Stimulated activated CD4-positive, alpha-beta T cell treated with anti-CD3 and anti-CD28 coated beads, Interleukin-15, amount 100 ng/mL, for 1 hour (primary cell): ENCODE measurements at places on chromosomes 6 and 20.

DNA sequence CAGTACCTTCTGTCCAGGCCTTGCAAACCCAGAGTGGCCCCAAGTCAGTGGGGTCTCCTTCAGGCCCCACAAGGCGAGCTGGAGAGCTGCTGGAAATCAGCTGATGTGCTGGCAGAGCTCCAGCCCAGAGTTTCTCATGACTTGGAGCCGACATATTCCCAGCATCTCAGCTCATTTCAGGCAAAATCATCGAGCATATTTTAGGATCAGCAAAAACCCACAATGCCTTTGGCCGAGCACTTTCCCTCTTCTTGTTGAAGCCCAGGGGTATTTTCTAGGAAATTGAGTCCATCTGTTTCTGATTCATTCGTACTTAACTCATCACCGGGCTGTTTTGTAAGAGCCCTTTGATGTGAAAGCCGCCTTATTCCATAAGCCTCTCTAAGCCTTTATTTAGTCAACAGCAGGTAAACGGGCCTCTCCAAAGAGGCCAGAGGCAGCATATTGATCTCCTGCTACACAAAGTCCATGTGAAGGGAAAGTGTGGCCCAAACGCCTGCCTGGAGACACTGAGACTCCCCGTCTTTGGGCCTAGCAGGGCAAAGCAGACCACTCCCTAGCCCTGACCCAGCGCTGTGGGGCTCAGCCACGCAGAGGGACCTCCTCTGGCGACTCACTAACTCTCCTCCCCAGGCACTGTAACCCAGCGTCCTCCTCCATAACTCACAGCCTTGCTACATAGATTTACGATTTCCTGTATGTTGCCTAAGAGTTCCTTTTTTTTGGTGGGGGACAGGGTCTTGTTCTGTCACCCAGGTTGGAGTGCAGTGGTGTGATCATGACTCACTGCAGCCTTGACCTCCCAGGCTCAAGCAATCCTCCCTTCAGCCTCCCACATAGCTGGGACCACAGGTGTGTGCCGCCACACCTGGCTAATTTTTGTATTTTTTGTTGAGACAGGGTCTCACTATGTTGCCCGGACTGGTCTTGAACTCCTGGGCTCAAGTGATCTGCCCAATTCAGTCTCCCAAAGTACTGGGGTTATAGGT, 12.1 kb upstream of the C20orf203 start:
- DNase-seq, result no peak

GRCh38 chr6:52482903-52483670, 62.9 kb downstream of the EFHC1 start:
- DNase-seq, result no peak

GRCh38 chr6:129604321-129604720, 105.7 kb downstream of the ARHGAP18 start:
- DNase-seq, result no peak

DNA sequence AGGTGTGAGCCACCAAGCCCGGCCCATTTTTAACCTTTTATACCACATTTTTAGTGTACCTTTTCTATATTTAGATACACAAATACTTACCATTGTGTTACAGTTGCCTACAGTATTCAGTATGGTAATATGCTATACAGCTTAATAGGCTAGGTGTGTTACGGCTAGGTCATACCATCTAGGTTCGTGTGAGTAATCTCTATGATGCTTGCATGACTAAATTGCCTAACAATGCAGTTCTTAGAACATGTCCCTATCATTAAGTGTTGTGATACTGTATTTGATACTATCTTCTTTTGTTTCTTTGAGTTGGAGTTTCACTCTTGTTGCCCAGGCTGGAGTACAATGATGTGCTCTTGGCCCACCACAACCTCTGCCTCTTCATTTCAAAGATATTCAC, 387.7 kb upstream of the SASH1 start:
- no peak for DNase-seq

GRCh38 chr6:38599261-38599660, 40.5 kb downstream of the BTBD9 start:
- no peak for DNase-seq

- no peak for DNase-seq
These were observed 342.2 kb downstream of the CDH26 start for GRCh38 chr20:60300374-60300773.

GRCh38 chr20:39016041-39016440, 53.9 kb downstream of the DHX35 start:
- no peak for DNase-seq

- no peak for DNase-seq
These were observed 112.1 kb downstream of the NFATC2 start for GRCh38 chr20:51430198-51430950.

GRCh38 chr20:3863317-3863716, 16.7 kb downstream of the MAVS start:
- no peak for DNase-seq

- DNase-seq, result no peak
These were observed at the start of gene HLA-DOB for GRCh38 chr6:32816746-32817204. Gene HLA-DOB (minus strand): TSS chr6:32817002. CDS start chr6:32816951, 51 bp downstream.

GRCh38 chr6:134435814-134436280, 117.9 kb upstream of the SGK1 start:
- no peak for DNase-seq

GRCh38 chr20:50682065-50682464, 9.3 kb downstream of the RIPOR3 start:
- no peak for DNase-seq

DNA sequence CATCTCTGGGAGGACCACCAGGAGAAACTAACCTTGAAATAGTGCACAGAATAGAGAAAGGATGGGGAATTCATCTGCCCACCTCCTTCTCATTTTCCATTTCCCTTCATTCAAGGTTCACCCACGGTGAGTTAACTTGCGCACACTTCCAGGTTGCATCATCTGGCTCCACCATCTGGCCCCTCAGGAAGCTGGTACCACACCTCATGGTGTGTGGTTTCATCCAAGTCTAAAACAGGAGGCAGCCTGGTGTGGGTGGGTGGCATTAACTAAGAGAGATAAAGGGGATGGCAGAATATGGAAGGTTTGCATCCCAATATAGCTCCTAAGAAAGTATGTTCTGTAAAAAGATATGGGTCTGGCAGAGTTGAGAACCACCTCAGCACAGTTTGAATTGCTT, 3.8 kb downstream of the ZNF334 start:
- no peak for DNase-seq

GRCh38 chr6:81772741-81773140, 20.3 kb upstream of the TENT5A start:
- no peak for DNase-seq

DNA sequence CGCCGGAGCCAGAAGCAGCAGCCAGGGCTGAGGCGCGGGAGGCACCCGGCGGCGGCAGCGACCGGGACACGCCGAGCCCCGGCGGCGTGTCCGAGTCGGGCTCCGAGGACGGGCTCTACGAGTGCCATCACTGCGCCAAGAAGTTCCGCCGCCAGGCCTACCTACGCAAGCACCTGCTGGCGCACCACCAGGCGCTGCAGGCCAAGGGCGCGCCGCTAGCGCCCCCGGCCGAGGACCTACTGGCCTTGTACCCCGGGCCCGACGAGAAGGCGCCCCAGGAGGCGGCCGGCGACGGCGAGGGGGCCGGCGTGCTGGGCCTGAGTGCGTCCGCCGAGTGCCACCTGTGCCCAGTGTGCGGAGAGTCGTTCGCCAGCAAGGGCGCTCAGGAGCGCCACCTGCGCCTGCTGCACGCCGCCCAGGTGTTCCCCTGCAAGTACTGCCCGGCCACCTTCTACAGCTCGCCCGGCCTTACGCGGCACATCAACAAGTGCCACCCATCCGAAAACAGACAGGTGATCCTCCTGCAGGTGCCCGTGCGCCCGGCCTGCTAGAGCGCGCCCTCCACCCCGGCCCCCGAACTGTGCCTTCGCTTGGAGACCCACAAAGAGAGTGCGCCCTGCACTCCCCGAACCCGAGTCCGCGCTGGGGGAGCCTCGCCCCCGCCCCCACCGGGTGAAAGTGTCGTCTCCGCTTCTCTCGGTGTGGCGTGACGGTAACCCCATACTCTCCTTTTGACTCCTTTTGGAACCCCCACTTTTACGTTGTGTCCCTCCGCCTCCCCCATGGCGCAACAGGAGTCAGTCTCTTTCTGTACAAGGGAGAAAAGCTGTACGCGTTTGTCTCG, 1.6 kb downstream of the INSM1 start:
- DNase-seq, result no peak

DNA sequence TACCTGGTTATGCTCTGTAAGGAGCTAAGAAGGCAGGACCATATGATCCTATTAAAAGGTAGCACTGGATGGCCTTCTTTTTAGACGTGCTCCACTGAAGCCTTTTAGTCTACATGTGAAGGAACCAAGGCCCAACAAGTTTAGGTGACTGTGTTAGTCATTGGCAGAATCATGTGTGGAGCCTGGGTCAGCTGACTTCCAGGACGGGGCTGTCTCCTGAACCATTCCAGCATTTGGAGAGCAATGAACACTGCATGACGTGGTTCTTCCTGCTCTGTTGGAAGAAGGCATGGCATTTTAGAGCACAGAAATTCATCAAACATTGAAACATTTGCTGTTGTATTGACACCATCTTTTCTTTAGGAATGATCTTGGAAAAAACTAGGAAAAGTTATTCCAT, 87.8 kb upstream of the TIAM2 start:
- no peak for DNase-seq

DNA sequence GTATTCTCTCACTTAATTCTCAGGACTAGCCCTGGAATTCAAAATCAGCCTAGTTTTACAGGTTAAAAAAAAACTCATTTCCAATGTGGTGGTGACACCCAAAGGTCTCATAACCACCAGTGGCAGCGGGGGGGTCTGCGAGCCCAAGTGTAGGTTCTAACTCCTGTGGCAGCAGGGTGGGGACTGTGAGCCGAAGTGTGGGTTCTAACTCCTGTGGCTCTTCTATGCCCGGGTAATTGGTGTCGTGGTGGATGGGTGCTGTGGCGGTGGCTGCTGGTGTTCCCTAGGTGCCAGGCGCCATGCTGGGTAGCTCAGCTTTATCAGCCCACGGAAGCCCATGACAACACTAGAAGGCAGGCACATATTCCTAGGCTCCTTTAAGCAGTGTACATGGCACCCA, 4.9 kb upstream of the ANKRD60 start:
- no peak for DNase-seq

DNA sequence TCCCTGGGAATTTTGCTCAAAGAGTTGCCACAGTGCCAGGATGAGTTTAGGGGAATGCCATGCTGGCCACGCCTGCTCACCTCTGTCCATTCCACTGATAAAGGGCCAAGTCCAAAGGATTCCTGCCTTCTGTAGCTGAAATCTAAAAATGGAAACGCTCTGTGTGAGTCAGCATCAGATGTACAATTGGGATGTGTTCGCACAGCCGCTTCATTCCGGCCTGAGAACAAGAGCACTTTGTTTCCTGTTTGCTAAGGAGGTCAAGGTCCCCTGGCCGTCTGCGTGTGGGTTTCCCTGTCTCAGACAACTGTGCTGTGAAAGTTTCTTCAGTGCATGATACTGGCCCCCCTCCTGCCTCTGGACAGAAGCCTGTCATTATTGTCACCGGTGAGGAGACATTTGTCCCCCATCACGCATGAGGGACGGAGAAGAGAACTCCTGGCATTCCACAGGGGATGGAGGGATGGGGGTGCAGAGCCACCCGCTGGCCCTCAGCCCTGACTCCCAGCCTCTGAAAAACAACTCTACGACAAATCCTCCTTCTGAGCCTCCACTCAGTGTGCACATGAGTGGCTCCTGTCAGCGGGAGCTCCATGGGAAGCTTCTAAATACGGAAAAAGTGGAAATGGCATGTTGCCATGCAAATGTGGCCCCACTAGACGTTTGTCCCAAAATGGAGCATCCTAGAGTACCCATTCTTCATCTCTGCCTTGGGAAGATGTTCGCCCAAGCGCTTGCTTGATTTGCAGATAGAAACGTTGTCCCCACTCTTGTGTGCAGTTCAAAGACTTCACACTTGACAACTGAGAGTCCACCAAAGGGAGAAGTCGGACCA, 143.5 kb upstream of the AFDN start:
- DNase-seq, result no peak

DNA sequence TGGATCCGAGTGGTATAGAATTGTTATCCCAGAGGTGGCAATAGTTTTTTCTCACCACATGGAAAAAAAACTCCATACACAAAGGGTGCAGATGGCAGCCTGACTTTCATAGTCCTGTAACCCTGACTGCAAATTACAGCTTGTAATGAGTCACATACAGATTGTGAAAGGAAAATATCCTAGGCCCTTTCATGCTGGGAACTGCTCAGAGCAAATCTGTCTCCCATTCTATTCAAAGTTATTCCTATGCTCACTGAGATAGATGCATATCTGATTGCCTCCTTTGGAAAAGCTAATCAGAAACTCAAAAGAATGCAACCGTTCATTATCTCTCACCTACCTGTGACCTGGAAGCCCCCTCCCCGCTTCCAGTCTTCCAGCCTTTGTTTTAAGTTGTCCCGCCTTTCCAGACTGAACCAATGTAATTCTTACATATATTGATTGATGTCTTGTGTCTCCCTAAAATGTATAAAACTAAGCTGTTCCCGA, 108.7 kb upstream of the MAP3K4 start:
- no peak for DNase-seq

DNA sequence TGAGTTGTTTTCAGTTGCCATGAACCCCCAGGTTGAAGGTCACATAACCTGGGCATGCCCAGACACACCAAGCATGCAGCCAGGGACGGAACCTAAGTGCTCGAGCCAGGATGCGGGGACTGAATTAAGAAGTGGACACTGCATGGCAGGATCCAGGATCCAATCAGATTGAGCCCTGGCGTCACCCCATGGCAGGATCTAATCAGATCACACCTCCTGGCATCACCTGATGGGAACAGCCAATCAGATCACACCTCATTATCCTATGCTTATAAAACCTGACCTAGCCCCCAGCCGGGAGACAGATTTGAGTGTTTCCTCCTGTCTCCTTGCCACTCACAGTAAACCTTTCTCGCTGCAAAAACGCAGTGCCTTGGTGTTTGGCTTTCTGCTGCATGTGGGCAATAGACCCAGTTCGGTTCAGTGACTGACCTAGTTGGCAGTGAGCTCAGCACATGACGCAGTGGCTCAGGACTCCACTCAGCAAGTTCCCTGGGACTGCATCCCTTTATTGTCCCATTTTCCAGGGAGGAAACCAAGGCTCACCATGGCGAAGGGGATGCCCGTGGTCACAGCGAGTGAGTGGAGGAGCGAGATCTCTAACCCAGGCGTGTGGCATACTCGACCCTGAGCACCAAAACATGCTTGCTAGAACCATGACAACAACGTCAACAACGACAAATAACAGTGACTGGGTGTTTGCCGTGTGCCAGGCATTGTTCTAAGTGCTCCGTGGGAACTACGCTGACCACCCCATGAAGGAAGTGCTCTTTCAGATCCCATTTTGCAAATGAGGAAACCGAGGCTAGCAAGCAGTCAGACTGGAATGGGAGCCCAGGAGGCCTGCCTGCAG, 66.3 kb downstream of the RBM38 start:
- no peak for DNase-seq

DNA sequence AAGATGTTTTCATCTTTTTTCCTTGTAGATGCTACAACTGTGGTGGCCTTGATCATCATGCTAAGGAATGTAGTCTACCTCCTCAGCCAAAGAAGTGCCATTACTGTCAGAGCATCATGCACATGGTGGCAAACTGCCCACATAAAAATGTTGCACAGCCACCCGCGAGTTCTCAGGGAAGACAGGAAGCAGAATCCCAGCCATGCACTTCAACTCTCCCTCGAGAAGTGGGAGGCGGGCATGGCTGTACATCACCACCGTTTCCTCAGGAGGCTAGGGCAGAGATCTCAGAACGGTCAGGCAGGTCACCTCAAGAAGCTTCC, 101.5 kb downstream of the POPDC3 start:
- DNase-seq, result no peak
